Right lobe of liver (tissue), 6 donors: ENCODE measurements at places on chromosomes 7 and 10. TPM values are rescaled to one million over a fixed set of nuclear protein-coding genes. Genes with fewer than 3 reads are reported as not detected.

C10orf120 gene
- total RNA-seq: not detected

HOXA5 gene
- 0.18 TPM for total RNA-seq

TMEM229A gene
- not detected for total RNA-seq

DNA sequence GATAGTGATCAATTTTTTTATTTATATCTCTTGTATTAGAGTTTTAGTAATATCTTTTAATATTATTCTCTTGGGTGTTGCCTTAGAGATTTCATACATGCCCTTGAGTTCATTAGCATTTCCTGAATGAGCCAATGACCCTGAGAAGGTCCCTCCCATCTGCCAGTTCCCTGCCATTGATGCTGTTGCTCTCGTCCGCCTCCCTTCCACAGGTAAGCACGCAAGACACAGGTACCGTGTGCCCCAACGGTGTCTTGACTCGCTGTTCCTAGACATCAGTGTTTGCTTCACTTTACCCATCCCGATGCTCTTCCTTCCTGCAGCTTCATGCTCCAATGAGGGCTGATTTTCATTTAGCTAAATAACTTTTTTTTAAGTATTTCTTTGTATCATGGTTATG is 19.7 kb upstream of the PWWP2B start:
- H3K27ac ChIP-seq: no peak overlapping the region
- no peaks in the 10 kb centered on the region for H3K4me1 ChIP-seq
- no peaks in the 10 kb centered on the region for H3K27me3 ChIP-seq
- H3K4me3 ChIP-seq: no peak overlapping the region
- H3K36me3 ChIP-seq: no peaks in the 10 kb centered on the region
